Stimulated activated CD8-positive, alpha-beta memory T cell treated with anti-CD3 and anti-CD28 coated beads, Interleukin-15, amount 100 ng/mL, for 4 hours (primary cell): ENCODE measurements at places on chromosomes 13 and 19.
A peak's percentile ranks its signal among the peaks of the same experiment; 100 is the strongest.

DNA sequence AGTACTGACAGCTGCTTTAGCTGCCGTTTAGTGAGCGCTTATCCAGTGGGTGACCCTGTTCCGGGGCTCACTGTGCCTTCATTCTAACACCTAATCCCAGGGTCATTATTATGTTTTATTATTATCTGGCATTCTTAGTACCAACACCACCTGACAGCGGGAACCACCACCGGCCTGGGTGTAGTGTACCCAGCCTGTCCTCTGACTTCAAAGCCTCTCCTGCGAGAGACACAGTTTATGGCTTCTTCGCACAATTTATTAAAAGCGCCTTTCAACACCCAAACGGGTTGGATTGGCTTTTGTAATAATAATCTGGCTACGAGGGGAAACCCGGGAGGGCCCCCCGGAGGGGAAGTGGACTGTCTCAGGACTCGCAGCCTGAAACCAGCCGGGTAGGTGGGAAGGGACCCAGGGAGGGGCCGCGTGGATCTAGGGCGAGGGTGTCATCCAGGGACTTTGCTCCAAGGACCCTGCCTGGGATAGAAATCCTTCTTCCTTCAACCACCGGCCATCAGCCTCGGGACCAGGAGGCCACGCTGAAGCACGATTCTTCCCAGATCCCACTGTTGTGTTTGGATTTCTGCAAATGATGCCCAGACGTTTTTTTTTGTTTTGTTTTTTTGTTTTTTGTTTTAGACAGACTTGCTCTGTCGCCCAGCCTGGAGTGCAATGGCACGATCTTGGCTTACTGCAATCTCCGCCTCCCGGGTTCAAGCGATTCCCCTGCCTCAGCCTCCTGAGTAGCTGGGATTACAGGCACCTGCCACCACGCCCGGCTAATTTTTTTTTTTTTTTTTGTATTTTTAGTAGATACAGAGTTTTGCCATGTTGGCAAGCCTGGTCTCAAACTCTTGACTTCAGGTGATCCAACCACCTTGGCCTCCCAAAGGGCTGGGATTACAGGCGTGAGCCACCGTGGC is 1.6 kb upstream of the ZBTB7A start:
- DNase-seq = no peak

DNA sequence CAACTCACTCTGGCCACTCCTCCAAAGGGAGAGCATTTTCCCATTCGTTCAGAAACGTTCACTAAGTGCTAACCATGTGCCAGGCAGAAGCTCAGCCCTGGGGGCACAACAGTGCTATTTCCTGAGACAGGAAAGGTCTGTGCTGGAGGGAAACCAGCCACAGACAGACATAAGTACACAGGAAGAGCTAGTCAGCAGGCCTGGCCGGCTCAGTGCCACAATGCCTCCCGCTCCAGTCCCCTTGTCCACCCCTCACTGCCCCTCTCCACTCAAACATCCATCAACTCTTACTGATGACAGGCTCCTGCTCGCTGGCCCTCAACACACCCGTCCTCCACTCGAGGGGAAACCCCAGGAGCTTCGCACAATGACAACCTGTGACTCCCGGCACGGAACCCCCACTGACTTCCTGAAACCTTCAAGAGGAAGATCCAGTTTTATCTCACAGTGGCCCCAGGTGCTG is 11.3 kb upstream of the PLA2G4C start:
- no peak for DNase-seq

DNA sequence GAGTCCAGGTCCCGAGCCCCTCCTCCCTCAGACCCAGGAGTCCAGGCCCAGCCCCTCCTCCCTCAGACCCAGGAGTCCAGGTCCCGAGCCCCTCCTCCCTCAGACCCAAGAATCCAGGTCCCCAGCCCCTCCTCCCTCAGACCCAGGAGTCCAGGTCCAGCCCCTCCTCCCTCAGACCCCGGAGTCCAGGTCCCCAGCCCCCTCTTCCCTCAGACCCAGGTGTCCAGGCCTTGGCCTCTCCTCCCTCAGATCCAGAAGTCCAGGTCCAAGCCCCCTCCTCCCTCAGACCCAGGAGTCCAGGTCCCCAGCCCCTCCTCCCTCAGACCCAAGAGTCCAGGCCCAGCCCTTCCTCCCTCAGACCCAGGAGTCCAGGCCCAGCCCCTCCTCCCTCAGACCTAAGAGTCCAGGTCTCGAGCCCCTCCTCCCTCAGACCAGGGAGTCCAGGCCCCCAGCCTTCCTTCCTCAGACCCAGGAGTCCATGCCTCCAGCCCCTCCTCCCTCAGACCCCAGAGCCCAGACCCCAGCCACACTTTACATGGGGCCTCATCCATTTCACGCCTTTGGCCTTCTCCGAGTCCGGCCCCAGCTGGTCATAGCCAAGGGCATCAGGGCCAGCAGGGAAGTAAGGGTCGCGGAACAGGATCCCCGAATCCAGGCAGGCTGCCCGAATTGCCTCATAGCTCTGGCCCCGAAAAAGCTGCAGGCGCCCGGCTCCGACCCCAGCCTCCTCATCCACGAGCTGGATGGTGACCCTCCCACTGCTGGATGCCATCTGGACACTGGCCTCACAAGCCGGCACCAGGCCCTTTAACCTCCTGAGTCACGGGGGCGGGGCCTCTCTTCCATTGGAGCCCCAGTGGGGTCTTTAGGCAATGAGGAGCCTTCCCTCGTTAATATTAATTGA is 628 bp downstream of the CAPN12 start:
- DNase-seq = no peak

DNA sequence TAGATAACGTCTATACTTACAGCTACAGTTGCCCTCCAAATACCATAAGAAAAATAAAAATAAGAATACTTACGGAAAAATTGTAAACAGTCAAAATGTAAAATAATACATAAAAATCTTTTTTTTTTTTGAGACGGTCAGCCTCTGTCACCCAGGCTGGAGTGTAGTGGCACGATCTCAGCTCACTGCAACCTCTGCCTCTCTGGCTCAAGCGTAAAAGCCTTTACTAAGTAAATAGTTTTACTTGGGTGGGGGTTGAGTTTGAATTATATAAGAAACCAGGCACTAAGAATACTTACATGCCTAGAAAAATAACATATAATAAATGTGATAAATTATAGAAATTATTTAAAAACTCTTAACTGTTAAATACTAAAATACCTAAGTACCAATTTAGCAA is 1413.0 kb upstream of the PRR20A start:
- DNase-seq = no peak

- no peak for DNase-seq
These were observed 5.6 kb downstream of the LIPE start for GRCh38 chr19:42421591-42422031.

- DNase-seq = no peak
These were observed 19.3 kb upstream of the GATAD2A start for GRCh38 chr19:19385896-19386869.

GRCh38 chr13:60467098-60467497 is 70.1 kb downstream of the TDRD3 start:
- no peak for DNase-seq

- DNase-seq = no peak
These were observed 34.4 kb downstream of the PEPD start for GRCh38 chr19:33486936-33487811.

DNA sequence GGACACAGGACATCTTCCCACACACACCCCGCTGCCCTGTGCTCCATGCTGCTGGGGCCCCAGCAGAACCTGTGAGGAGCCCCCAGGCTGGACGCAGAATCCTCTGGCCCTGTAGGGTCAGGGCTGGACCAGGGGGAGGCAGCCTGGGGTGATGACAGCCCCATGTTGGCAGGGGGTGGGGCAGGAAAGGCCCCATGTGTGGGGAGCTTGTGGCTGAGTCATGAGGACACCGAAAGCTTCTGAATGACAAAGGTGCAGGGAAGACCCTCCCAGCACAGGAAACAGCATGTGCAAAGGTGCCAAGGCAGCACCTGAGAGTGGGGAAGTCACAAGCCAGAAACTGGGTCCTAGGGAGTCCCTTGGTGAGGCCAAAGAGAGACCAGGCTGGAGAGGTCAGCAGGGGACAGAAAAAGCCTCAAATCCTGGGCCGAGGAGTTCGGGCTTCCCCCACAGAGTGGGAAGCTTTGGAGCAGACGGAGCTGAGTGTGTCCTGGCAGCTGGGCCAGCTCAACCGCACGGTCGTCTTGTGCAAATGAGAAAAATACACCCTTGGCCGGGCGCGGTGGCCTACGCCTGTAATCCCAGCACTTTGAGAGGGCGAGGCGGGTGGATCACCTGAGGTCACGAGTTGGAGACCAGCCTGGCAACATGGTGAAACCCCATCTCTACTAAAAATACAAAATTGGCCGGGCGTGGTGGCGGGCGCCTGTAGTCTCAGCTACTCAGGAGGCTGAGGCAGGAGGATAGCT is 17.5 kb downstream of the ATP8B3 start:
- DNase-seq = no peak

- no peak for DNase-seq
These were observed 501.3 kb upstream of the ARGLU1 start for GRCh38 chr13:107069108-107069776.

- no peak for DNase-seq
These were observed at the start of gene CD70 for GRCh38 chr19:6590827-6591319. TSS of gene CD70 (minus strand) at chr19:6591150. CDS start at chr19:6591002, 148 bp downstream.

GRCh38 chr13:63540061-63540460 is 2124.4 kb upstream of the PCDH20 start:
- no peak for DNase-seq

GRCh38 chr19:18741124-18742121 is 49.7 kb downstream of the COMP start:
- no peak for DNase-seq

- DNase-seq = no peak
These were observed 283.8 kb downstream of the DCT start for GRCh38 chr13:94195715-94196114.

GRCh38 chr19:42634409-42635232 is 39.9 kb upstream of the CEACAM8 start:
- peak; percentile 7 for DNase-seq

DNA sequence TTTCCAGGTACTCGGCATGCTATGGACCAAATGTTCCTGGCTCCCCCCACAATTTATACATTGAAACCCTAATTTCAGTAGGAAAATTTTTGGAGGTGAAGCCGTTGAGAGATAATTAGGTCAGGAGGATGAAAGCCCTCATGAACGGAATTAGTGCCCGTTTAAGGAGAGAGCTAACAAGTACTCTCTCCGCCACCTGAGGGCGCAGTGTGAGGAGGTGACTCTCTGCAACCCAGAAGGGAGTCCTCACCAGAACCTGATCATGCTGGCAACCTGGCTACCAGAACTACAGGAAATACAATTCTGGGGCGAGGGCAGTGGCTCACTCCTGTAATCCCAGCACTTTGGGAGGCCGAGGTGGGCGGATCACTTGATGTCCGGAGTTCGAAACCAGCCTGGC is 397.8 kb downstream of the SLITRK5 start:
- no peak for DNase-seq

- no peak for DNase-seq
These were observed 17.7 kb upstream of the KLF5 start for GRCh38 chr13:73040968-73041596.

GRCh38 chr13:42574435-42575311 is 721 bp downstream of the TNFSF11 start:
- DNase-seq = peak; percentile 49

DNA sequence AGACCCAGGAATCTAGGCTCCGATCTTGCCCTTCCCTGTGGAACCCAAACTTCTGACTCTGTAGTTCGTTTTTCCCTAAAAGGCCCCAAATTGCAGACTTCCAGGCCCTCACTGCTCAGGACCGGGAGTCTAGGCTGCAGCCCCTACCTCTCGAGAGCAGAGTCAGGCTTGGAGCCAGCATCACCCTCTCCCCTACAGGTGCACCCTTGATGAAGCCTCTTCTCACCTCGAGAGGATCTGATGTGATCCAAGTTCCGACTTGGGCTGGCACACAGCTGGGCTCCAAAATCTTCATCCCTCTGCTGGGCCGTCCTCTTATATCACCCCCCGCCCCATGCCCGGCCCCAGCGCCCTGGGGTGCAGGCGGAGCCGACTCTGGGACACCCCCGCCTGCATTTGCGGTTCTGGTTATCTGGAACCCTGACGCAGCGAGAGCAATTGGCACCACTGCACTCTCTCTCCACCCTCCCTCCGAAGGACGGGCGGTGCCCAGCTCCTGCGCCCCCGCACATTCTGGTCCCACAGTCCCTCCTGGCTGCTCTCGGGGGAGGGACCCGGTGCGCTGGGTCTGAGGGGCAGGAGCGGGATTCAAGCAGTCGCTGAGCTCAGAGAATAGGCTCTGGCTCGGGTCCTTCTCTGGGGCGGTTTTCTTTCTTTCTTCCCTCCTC is at the start of gene KLK7:
KLK7 (minus strand) TSS at position 293 of the 668 bp plus-strand sequence. CDS start 1,518 bp downstream, outside the sequence.
- no peak for DNase-seq

DNA sequence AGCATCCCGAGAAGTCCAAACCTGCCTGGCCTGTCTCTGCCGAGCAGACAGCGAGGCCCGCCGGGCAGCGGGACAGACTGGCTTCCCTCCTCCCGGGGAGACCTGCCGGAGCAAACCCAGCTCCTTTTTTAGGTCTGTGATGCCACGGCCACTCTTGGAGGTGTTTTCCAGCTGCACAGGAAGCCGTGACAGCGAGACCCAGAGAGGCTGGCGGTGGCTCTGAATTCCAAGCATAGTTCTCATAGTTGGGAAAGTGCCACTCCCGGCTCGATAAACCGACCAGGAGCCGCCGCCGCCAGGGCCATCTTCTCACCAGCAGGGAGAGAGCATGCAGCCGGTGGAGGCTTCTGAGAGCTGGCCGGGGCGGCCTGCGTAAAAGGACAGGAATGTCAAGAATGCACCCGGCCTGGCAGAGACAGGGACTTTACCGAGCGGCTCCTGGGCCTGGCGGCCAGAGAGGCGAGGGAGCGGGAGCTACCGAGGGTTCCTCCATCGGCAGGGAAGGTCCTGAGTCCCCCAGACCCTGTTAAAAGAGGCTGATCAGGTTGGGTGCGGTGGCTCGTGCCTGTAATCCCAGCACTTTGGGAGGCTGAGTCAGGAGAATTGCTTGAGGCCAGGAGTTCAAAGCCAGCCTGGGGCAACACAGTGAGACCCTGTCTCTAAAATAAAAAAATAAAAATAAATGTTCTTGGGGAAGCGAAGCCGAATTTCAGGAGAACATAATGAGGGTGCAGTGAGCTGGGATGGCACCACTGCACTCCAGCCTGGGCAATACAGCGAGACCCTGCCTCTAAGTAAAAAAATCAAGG is 64.9 kb downstream of the GADD45B start:
- DNase-seq = no peak

DNA sequence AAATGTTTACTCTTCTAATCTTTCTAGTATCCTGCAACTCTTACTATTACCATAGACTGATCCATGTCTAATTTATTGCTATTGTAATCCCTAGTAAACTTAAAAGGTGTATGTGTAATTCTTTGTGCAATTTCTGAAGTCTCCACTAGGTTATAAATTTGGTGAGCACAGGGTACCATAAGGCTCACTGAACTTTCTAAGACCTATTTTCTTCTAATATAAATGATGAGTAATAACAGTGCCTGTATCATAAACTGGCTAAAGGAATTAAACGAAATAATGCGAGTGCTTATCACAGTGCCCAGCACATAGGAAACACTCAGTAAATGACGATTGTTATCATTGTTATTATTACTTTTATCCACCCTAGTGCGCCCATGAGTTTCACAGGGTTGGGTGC is 119.1 kb downstream of the KLF12 start:
- no peak for DNase-seq
